ENCODE measurements at places on chromosomes 1 and 21.

DNA sequence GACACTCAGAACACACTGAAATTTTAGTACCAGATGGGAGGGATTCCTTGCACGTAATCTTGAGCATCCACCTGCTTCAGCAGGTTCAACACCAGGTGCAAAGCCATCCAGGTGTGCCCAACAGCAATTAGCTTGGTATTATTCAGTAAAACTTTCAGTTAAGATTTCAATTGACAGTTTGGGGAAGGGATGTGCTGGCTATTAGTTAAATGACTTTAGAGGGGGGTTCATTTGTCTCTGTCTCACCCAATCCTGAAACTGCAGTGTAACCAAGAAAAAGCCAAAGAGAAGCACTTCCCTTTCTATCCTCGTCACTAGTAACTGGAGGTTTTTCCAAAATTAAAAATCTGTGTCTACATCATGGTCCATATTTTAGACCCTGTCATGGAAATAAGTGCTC lies 90.9 kb downstream of the PIK3R3 start:
- DNase-seq = no peak

GRCh38 chr1:156515956-156516355 lies 15.4 kb upstream of the MEF2D start:
- no peak for DNase-seq

GRCh38 chr1:26771285-26771642 lies 16.5 kb upstream of the PIGV start:
- DNase-seq = no peak

DNA sequence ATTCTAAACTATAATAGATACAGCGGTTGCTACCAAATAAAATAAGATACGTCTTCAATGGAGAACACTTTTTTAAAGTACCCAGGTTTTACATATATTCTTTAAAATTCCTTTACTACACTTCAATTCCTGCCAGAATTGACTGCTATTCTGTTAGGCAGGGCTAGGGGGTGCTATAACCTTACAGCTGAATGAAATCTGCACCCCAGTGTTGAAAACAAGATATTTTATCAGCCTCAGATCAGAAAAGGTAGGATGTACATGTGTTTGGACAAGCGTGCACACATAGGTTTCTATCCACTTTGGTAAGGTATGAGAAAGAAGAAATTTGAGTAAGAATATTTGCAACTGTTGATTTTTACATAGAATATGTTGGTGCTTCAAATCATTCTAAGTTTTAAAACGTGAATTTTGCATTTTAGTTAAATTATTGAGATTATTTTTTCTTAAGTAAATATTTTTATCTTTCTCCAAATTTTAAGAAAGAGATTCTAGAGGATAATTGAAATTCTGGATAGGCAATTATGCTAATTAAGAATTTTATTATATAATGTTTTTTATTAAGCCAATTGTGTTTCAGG lies 490.8 kb upstream of the ADGRL4 start:
- no peak for DNase-seq

DNA sequence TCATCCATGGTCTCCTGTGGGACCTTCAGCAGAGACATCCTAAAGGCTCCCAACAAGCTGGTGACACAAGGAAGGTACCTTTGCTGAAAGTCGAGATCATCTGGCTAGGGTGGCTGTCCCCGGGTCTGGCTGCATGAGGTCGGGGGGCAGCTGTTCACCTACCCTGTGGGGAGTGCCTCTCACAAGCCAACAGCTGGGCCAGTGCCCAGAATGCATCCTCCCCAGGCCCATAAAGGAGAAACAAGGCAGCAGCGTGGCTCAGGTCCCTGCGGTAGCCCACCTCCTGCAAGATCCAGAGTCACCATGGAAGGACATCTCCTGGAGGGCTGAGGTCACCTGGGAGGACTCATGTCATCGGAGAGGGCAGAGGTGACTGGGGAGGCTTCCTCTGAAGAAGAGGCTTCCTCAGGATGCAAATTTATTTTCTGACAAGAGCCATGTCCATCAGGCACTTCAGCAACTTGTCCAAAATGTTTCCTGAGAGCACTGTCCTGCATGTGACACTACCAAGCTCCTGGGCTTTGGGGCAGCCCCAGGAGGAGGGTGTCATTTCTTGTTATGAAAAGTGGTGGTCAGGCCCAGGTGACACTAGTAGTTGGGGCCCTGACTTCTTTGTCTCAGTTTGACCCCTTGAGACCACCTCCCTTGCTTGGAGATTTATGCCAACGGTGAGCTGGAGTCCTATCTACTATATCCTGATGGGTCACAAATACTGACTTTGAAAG lies 6.7 kb upstream of the SMYD3 start:
- no peak for DNase-seq

DNA sequence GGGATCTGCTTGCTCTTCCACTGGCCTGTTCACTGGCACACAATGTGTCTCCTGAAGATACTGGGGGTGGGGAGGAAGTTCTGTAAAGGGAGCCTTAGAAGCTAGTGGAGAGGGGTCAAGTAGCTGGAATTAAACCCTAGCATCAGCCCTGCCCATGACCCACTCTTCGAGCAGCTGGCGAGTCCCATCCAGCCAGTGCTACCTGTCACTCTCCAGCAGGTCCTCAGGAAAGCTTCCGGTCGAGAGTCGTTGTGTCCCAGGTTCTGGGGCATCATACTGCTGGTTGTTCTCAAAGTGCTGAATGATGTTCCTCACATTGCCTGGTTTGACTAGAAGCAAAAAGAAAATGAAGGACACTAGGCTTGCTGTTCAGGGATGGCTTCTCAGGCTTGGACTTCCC lies 30.9 kb downstream of the LRRC71 start:
- no peak for DNase-seq

DNA sequence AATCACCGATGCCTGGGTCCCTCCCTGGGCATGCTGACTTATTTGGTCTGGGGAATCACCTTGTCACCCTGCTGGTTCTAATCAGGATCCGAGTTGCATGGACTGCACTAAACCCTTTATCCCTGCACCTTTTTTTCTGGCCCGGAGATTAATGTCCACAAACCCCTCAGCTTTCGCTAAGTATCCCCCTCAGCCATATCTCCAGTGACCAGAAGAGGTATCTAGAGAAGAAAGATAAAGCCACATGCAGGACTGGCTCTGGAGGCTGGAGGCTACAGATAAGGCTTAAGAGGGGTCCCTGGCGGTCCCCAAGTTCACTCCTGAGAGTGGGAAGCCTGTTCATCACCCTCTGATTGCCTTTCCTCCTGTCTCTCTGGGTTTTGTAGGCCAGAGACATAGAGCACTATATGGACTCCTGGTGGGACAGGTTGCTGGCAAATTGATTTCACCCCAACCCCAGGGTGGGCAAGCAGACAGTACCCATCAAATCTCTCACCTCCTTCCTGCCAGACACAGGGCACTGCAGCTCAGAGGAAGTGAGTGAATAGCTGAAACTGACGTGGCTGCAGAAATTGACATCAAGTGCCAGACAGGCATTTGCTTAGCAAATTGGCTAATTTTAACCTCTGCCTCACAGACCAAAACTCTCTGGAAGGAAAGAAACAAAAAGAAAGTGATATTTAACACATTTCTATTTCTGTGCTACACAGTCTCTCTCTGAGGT lies 38.8 kb downstream of the HMGB4 start:
- no peak for DNase-seq

DNA sequence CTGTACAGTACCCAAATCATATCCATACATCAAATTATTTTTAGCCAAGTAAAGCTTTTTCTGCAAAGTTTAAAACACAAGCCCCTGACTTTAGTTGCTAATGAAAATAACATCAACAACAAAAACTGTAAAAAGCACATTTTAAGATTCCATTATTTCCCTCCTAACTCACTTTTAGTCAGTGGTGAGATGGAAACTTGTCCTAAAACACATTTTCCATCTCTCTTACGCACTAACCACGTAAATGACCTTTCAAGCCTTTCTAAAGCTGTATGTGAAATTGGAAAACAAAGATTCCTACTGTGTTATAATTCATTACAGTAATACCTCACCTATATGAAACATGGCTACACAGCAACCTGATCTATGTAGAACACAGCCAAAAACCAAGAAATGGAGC lies 77.5 kb downstream of the PTPN14 start:
- no peak for DNase-seq

- DNase-seq = no peak
Measured at GRCh38 chr1:48493041-48493440, 21.0 kb upstream of the SPATA6 start.

DNA sequence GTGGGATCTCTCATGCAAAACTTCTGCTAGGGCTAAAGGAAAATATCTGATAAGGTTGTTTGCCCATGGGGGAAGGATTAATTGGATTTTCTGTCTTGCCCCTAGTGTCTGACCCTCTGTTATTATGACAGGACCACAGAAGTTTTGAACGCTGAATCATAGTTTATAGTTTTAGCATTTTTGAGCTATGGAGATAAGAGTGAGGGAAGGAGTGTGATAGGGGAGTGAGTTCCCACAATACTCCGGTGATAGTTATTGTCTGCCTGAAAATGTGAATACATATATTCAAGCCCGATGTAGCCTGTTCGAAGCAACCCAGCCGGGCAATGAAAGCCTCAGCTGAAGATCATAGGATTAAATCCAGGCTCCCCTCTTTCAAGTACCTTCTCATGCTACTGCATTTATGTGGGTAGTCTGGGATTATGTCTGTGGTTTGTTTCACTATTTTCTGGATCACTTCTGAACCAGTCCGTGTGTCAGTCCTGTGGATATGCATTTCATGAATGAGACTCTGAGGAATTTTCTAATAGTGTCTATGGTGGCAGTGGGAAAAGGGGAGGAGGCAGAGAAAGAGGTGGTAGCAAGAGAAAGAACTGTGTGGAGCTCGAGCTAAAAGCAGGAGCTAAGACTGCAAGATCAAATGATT lies 258.7 kb downstream of the DISC1 start:
- no peak for DNase-seq

- DNase-seq = no peak
Measured at GRCh38 chr1:60904099-60904851, 178.1 kb upstream of the NFIA start.

- DNase-seq = peak; percentile 0
Measured at GRCh38 chr1:157626099-157626498, 28.2 kb upstream of the FCRL4 start.

DNA sequence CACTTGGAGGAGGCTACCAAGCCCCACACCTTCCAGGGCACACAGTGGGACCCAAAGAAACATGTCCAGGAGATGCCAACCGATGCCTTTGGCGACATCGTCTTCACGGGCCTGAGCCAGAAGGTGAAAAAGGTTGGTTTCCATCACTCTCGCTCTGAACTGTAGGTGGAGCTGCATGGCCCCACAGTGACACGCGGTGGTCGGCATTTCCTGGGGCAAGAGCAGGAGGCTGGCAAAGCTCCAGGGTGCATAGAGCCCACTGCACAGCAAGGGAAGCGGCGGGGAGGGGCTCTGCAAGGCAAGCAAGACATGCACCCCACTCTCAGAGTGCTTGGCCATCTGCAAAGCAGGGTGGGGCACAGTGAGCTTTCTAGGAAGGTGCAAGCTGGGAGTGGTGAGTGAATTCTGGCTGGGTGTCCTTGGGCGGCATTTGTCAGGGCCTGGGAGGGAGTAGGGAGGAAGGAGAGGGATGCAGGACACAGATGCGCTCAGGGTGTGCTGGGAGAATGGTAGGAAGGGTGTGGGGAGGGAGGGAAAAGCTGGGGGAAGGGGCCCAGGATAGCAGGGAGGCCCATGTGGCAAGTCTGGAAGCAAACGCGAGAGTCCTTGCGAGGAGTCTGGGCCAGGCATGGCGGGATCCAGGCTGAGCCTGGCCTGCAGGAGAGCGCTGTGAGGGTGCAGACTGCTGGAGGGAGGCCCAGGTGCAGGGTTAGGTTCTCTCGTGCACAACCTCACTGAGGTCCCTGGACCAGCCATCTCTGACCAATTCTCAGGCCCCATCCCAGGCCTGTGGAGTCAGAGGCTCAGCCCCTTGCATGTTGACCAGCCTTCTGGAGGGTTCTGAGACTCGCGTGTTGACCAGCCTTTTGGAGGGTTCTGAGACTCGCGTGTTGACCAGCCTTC lies 11.0 kb downstream of the TRPM2 start:
- no peak for DNase-seq

DNA sequence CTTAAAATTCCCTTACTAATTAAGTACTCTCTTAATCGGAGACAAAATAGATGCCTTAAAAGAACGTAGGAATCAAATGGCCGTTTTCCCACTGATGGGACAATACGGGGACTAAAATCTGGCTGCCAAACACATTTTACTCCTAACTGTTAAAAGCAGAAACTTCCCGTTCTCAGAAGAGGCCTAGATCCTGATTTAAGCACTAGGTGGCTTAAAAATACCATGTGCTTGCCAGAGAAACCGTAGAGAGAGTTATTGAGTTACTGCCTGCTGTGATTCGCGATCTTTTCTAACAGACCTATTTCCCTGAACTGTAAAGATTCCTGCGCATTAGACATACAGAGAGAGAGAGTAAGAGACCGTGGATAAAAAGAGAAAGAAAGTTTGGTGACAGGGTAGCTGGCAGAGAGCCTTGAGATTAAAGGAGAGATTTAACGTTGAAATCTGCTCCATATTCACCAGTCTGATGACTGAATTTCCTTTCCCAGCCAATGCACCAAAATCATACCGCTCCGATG lies 54.4 kb upstream of the STUM start:
- no peak for DNase-seq

DNA sequence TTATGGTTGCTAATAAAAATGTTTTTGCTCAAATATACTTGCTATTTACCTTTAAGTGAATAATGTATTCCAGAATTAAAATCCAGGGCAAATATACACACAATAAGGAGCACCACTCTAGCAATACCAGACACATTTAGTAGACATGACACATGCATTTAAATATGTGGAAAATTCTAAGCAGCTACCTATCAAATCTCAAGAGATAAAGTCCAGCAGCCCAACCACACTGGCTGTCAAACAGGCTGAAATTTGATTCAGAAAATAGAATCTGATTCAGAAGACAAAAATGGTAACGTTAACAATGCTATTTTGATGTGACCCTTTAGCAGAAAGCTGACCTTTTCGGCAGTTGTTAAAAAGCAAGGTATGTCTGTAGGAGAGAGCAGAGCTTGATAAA lies 42.3 kb downstream of the PLEKHO1 start:
- no peak for DNase-seq

GRCh38 chr1:20308569-20308968 lies 17.9 kb downstream of the VWA5B1 start:
- no peak for DNase-seq

GRCh38 chr1:46665983-46666382 lies 2.2 kb downstream of the ATPAF1 start:
- no peak for DNase-seq

GRCh38 chr21:45818904-45819285 lies 162.7 kb upstream of the COL6A1 start:
- peak; percentile 65 for DNase-seq

All from stimulated activated CD8-positive, alpha-beta memory T cell treated with anti-CD3 and anti-CD28 coated beads, Interleukin-7, amount 100 ng/mL, for 48 hours (primary cell).